ENCODE measurements at places on chromosomes 12 and 14.

DNA sequence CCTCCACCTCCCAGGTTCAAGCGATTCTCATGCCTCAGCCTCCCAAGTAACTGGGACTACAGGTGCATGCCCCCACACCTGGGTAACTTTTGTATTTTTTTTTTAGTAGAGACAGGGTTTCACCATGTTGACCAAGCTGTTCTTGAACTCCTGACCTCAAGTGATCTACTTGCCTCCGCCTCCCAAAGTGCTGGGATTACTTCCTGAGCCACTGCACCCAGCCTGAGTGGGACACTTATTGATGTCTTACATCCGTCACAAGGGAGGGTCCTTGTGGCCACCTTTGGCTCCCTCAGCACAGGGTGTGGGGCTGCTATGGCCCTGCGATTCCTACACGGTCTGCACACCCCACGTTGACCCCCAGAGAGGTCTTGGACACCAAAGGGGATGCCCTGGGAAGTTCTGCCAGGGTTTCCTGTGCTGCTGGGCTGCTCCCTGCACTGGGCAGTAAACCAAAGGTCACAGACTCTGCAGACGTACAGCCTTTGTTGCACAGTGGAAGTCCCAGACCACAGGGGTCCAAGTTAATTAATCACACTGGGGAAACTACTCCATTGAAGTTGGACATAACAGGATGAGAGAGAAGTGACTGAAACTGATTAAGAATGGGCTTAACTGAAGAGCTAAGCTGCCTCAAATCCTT lies 95.7 kb downstream of the SAMD4A start:
- no peak for DNase-seq

DNA sequence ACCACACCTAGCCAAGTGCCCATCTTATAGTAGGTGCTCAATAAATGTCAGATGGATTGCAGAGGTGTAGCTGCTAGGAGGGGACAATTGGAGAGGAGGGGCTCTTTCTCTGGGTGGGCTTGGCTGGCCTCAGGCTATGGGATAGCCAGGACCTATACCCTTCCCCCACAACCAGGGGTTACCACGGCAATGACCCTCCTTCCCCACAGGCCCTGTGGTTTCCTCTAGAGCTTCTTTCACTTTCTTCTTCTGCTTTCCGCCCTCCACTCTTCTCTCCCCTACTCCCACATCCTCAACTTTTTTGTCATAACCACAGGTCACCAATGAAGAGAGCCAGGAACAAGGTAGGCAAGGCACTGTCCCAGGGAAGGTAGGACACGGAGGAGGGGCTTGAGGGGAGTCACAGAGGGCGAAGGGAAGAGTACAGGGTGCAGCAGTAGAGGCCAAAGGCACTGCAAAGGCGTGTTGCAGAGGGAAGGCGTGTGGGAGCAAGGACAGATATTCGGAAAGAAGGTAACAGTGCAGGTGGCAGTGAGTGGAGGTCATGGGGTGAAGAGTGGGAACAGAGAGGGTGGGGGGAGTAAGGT lies 1.9 kb upstream of the ITGB7 start:
- DNase-seq: no peak

GRCh38 chr12:58156697-58157096 lies 215.3 kb downstream of the ATP23 start:
- DNase-seq: no peak

GRCh38 chr12:3988519-3989217 lies 115.5 kb upstream of the PARP11 start:
- no peak for DNase-seq

DNA sequence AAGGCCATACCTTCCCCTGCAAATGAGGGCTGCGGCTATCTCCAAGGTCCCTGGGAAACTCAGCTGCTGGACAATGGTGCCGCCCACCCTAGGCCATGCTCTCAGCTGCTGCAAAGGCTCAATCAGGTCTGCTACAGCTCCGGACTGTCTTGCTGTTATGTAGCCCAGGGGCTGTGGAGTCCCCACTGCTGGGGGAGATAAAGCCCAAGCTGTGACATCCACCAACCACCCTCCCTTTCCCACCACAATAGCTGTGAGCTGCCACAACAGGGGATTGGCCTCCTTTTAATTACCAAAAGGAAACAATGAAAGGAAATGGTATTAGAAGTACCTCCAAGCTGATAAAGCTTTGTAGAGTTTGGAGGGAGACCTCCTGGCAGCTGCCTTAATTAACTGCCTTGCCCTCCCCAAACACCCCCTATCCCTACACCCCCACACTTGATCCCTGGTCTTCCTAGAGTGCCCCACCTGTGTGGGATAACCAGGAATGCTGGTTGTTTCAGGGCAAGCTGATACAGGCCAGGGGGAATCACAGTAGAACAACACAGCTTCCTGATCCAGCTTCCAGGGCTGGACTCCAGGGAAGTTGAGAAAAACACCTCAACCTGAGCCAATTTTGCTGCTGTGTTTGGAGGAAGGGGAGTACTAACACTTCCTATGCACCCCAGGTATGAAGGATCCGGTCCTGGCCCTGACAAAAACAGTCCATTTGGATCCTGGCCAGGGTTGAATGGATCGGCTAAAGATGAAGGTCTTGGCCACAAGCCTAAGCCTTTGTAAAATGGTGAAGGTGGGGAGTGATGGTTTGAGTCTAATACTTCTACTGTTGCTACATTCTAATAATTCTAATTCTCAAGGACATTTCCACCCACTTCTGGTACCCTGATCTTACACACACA lies at the start of gene VWF:
Gene VWF (minus strand): TSS at position 260 of the 899 bp plus-strand sequence. CDS start 1,474 bp downstream, outside the sequence.
- DNase-seq: no peak

DNA sequence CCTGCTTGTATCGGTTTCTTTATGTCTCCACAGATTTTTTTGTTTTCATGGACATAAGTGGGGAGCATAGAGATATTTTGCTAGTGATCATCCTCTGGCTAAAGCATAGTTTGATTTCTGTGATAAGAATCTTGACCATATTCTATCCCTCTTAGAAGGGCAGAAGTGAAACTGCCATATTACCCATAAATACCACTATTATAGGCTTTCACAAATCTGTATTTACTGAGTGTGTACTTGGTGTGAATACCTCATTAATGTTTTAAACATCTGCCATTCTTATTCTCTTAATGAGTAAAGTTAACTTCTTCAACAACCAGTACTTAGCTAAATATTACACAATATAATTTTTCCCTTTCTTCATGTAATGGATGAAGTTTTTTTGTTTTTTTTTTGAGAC lies 16.1 kb downstream of the WNK1 start:
- DNase-seq: no peak

DNA sequence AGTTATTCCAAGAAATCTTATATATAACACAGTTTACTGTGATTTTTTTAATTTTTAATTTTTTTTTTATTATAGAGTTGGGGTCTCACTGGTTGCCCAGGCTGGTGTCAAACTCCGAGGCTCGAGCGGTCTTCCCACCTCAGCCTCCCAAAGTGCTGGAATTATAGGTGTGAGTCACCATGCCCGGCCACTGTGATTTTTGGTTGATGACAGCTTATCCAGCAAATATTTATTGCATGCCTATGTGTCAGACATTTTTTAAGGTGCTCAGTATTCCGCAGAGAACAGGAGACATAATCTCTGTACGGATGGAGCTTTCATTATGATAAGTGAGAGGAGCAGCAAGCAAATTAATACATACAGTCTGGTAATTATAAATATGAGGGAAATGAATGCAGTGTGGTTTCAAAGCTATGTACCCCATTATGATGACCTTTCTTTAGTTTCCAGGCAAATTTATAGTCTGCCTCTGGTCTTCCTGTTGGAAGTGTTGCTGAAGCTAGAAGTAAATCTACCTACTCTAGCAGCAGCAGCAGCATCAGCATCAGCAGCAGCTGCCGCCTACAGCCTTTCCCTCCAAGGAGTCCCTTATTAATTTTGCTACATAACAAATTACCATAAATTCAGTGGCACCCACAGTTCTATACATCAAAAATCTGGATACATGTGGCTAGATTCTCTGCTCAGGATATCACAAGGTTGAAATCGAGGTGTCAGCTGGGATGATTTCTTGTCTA lies 32.3 kb downstream of the FRS2 start:
- no peak for DNase-seq

- peak; percentile 4 for DNase-seq
Observed at GRCh38 chr14:44961151-44961553, 595 bp downstream of the KLHL28 start.

- DNase-seq: no peak
Observed at GRCh38 chr14:24185741-24186140, 2.9 kb downstream of the IPO4 start.

DNA sequence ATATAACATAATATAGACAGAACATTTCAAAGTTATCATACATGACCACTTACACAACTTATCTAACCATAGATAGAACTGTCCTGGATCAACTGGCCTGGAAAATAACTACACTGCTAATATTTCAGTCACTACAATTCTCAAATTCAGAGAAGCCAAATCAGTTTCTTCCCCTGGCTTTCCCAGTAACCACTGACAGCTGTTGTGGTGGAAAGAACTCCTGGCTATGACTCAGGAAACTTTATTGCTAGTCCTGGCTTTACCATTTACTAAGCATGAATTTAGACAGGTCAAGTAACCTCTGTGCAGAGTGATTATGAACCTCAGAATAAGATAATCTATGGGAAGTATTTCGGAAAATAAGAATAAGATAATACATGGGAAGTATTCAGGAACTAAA lies 244.9 kb upstream of the DIO2 start:
- DNase-seq: no peak

DNA sequence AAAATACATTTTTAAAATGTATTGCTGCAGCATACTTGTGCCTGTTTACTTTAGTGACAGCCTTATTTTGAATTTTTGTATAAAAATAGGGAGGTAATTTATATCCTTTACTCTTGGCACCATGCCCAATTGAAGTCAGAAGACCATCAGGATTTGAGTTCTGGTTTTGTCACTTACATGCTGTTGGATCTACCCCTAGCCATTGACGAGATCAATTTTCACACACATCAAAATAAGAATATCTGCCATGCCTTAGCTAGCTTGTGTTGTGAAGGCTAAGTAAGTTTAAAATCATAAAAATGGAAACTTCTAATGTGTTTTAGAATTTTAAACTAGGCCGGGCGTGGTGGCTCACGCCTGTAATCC lies 381.8 kb downstream of the KCNH5 start:
- DNase-seq: no peak

DNA sequence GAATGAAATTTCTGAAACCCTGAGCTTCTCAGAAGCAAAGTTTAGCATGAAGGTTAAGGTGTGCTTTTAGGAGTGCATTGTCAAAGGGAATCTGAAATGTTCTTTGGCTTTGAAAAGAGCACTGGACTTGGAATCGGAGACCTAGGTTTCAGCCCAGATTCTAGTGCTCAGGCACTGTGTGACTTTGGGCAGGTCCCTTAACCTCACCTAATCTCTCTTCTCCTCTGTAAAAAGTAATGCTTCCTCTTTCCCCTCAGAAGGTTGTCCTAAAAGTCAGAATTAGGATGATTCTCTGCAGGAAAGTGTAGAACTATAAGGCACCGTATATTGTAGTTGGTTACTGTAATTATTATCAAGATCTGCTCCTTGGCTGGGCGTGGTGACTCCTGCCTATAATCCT lies 38.0 kb upstream of the ELK3 start:
- no peak for DNase-seq

GRCh38 chr12:121996050-121996944 lies 25.4 kb upstream of the BCL7A start:
- DNase-seq: no peak

DNA sequence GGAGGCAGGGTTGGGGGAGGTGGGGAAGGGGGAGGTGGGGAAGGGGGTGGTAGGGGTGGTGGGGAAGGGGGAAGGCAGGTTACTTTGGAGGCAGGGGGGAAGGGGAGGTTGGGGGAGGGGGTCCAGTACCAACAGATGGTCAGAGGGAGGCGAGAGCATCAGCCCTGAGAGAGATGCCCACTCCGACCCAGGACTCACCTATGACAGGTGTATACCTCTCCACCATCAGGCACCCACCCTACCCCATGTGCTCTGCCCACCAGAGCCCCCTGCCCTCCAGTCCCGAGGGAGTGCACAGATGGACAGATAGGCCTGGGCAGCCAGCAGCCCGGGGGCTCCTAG lies 18.6 kb downstream of the JAG2 start:
- no peak for DNase-seq

DNA sequence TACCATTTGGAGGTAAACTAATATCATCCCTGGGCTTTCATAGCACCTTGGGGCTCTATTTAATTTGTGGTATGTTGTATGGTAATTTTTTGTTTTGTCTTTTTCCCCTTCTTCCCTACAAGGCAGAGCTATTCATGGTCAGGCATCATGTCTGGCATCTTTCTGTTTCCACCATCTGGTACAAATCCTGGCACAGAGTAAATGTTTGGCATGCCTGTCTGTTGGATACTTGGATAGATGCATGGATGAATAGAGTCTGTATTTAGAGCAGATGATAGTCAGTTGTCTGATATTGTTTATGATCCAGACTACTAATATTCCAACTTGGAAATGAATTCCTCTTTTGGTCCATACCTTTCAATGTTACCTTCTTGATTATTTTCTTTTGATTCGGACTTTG lies 139.8 kb downstream of the NEDD1 start:
- no peak for DNase-seq

DNA sequence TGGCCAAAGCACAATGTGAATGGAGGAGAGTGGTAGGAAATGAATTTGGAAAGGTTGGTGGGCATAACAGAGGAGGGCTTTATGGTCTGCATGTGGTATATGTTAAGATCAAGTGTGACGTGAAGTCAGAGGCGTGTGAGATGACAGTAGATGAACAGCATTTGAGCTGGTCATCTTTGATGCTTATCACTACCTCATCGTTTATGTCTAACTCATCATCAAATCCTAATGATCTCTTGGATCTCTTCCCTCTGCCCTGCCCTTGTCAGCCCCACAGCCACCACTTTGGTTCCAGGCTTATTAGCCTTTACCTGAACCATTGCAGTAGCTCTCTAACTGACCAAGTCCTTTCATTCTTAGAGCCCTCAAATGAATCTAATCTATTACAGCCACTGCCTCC lies 132.5 kb downstream of the LLPH start:
- DNase-seq: no peak

GRCh38 chr12:105978686-105979085 lies 160.1 kb downstream of the NUAK1 start:
- no peak for DNase-seq

GRCh38 chr12:72277415-72277814 lies 5.2 kb downstream of the TRHDE start:
- DNase-seq: no peak

- DNase-seq: no peak
Observed at GRCh38 chr12:32589165-32589865, 89.8 kb upstream of the DNM1L start.

GRCh38 chr12:107718606-107719005 lies 33.0 kb downstream of the PWP1 start:
- no peak for DNase-seq

All from activated CD8-positive, alpha-beta memory T cell treated with anti-CD3 and anti-CD28 coated beads for 48 hours (primary cell).